ENCODE measurements at places on chromosomes 5 and 9. TPM values are rescaled to one million over a fixed set of nuclear protein-coding genes. Genes with fewer than 3 reads are reported as not detected.

- H3K4me1 ChIP-seq = no peaks in the 10 kb centered on the region
- H3K27me3 ChIP-seq = no peaks in the 10 kb centered on the region
- no peak for DNase-seq
- H3K36me3 ChIP-seq = no peaks in the 10 kb centered on the region
- no peak overlapping the region for H3K4me3 ChIP-seq
- no peak overlapping the region for H3K27ac ChIP-seq
Observed at GRCh38 chr9:70747261-70747718, 332.8 kb upstream of the KLF9 start.

DNA sequence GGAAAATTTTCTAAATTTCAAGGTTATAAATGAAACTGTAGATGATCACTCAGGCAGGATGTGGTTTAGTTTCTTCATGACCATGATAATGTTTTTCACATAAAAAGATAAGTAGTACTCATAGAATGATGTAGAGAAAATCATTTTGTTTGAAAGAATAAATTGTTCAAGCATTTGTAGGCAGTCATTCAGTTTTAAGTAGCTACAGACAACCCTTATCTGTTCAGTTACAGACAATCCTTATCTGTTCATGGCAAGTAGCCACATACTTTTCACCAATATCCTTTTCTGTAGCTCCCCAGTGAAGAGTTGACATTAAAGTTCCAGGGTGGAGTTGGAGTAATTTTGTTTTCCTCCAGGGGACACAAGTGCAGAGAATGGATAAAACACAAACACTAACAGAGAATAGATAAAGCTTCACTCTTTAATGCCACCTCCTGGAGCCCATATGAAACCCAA is 278.1 kb upstream of the TNC start:
- no peak overlapping the region for H3K4me3 ChIP-seq
- H3K27me3 ChIP-seq = no peaks in the 10 kb centered on the region
- no peaks in the 10 kb centered on the region for H3K4me1 ChIP-seq

DNA sequence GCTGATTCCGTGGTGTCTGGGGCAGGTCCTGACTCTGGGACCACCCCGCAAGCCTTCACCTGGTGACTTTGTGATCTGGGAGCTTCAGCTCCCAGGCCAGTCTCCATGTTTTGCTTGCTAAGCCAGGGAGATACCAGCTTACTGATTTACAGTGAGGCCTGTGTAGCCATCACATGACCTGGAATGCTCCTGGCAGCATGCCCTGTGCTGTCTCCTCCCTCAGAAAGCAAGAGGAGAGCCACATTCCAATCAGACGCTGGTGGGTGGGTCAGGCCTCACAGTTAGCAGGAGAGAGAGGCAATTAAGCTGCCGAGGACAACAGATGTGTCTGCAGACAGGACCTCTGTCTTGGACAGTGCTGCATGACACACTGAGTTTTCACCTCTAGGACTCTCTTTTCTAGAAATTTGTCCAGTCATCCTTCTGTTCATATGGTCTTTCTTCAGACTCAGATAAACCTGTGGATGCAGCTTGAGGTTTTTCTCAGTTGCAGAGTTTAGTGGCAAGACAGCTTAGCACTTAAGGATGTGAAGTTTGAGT is 24.4 kb upstream of the GRPEL2 start:
- DNase-seq = peak; percentile 96
- H3K4me3 ChIP-seq = no peak overlapping the region
- H3K27ac ChIP-seq = peak overlapping the region; percentile 68
- H3K4me1 ChIP-seq = peaks cover 10% of the 10 kb centered on the region

- DNase-seq = no peak
- no peaks in the 10 kb centered on the region for H3K36me3 ChIP-seq
- H3K27ac ChIP-seq = peak overlapping the region; percentile 34
- H3K27me3 ChIP-seq = no peaks in the 10 kb centered on the region
- no peak overlapping the region for H3K4me3 ChIP-seq
- peaks cover 27% of the 10 kb centered on the region for H3K4me1 ChIP-seq
Observed at GRCh38 chr9:72473474-72474261, 47.7 kb upstream of the TMC1 start.

- no peak overlapping the region for H3K27ac ChIP-seq
- H3K4me1 ChIP-seq = peaks cover 15% of the 10 kb centered on the region
- no peak for DNase-seq
- H3K4me3 ChIP-seq = no peak overlapping the region
Observed at GRCh38 chr5:57834829-57835608, 352.4 kb upstream of the ACTBL2 start.

GRCh38 chr5:74576941-74577456 is 63.5 kb downstream of the ENC1 start:
- H3K4me3 ChIP-seq = no peak overlapping the region
- peak overlapping the region; percentile 47 for H3K27ac ChIP-seq
- no peaks in the 10 kb centered on the region for H3K36me3 ChIP-seq
- H3K27me3 ChIP-seq = no peaks in the 10 kb centered on the region
- DNase-seq = no peak

DNA sequence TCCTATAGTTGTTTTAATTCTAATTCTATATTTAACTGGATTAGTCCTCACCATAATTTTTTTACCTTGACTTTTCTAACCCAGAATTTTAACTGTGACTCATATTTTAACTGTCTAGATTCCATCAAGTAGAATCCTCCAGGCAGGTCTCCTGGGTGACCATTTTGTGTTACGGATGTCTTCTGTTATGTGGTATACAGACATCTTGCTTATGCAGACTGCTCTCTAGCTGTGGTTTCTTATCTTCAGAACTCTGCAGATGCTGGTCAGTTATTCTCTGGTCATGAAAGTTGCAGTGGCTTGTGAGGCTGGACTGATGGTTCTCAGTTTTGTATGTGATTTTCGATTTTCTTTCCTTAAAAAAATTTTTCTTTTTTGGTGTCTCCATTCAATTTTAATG is 139.4 kb downstream of the ATG10 start:
- no peaks in the 10 kb centered on the region for H3K27me3 ChIP-seq
- H3K4me3 ChIP-seq = no peak overlapping the region
- H3K36me3 ChIP-seq = no peaks in the 10 kb centered on the region

GRCh38 chr5:111227226-111227782 is 3.1 kb downstream of the CAMK4 start:
- peaks cover 10% of the 10 kb centered on the region for H3K27me3 ChIP-seq
- no peak overlapping the region for H3K4me3 ChIP-seq
- no peak overlapping the region for H3K27ac ChIP-seq
- DNase-seq = no peak

DNA sequence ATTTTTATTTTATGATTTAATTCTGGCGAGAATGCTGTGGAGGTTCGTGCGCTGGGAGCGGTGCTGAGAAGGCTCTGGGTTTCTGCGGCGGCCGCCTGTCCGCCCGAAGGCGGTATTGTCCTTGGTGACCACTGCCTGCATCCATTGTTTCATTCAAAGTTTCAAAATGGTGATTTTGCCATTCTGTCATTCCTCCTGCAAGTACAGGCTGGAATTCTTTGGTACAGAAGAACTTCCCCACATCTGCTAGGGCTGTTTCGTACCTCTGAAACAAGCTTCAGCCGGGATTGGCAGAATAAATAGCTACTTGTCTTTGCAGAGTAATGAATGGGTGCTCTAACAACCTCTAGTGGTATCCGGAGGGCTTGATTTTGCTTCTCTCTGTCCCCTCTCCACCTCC is 112.6 kb upstream of the CACNA1B start:
- no peaks in the 10 kb centered on the region for H3K4me1 ChIP-seq
- no peaks in the 10 kb centered on the region for H3K27me3 ChIP-seq
- no peak overlapping the region for H3K4me3 ChIP-seq
- H3K27ac ChIP-seq = no peak overlapping the region

- H3K4me3 ChIP-seq = no peak overlapping the region
- no peaks in the 10 kb centered on the region for H3K4me1 ChIP-seq
Observed at GRCh38 chr5:10838038-10838437, 77.0 kb upstream of the DAP start.

DNA sequence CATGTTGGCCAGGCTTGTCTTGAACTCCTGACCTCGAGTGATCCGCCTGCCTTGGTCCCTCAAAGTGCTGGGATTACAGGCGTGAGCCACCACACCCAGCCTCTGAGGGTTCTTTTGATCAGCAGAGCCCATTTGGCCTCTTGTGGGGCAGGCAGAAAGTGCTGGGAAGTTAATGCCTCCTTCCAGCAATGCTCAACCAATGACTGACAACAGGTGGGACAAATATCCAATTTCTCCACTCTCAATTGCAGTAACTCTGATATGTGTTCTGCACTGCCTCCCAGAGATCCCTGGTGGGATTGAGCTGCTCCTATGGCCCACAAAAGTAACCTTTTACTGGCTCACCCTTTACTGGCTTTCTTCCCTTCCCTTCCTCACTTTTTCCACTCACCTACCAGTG is 79.9 kb upstream of the APC start:
- H3K27ac ChIP-seq = no peak overlapping the region
- no peak for DNase-seq
- no peaks in the 10 kb centered on the region for H3K27me3 ChIP-seq
- H3K36me3 ChIP-seq = no peaks in the 10 kb centered on the region
- H3K4me3 ChIP-seq = no peak overlapping the region
- H3K4me1 ChIP-seq = no peaks in the 10 kb centered on the region

DNA sequence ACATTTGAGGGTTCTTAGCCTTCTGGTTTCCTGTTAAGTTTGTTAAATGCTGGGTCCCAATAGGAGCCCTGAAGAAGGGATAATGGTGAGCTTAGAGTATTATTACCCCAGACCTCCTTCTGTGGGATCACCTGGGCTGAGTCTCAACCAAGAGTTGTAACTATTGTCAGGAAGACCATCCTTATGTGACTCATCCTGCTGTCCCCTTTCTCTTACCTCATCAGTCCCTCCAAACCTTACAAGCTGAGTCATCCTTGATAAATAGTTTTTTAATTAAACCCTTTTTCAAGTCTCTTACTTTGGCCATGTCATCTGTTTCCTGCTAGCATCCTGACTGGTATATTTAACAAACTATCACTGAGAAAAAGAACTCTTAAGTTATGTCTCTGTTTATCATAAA is 502.8 kb downstream of the LRRC70 start:
- no peaks in the 10 kb centered on the region for H3K4me1 ChIP-seq
- no peak overlapping the region for H3K4me3 ChIP-seq
- no peak for DNase-seq
- no peak overlapping the region for H3K27ac ChIP-seq
- H3K36me3 ChIP-seq = no peaks in the 10 kb centered on the region

GRCh38 chr5:1008451-1009358 is at the start of gene NKD2:
TSS of gene NKD2 (plus strand) at chr5:1008802. CDS start at chr5:1009058, 256 bp downstream.
- H3K36me3 ChIP-seq = no peaks in the 10 kb centered on the region
- no peak within 1 kb of the TSS for H3K27ac ChIP-seq
- peak; percentile 36 for DNase-seq
- H3K4me3 ChIP-seq = peak within 1 kb of the TSS; percentile 62

GRCh38 chr5:157858527-157859226 is at the start of gene CLINT1:
TSS of gene CLINT1 (minus strand) at chr5:157859145. CDS start at chr5:157858970, 175 bp downstream.
- H3K27me3 ChIP-seq = no peaks in the 10 kb centered on the region
- peak within 1 kb of the TSS; percentile 89 for H3K27ac ChIP-seq
- H3K36me3 ChIP-seq = no peaks in the 10 kb centered on the region
- peaks cover 18% of the 10 kb centered on the region for H3K4me1 ChIP-seq
- peak within 1 kb of the TSS; percentile 84 for H3K4me3 ChIP-seq
- peak; percentile 91 for DNase-seq

DNA sequence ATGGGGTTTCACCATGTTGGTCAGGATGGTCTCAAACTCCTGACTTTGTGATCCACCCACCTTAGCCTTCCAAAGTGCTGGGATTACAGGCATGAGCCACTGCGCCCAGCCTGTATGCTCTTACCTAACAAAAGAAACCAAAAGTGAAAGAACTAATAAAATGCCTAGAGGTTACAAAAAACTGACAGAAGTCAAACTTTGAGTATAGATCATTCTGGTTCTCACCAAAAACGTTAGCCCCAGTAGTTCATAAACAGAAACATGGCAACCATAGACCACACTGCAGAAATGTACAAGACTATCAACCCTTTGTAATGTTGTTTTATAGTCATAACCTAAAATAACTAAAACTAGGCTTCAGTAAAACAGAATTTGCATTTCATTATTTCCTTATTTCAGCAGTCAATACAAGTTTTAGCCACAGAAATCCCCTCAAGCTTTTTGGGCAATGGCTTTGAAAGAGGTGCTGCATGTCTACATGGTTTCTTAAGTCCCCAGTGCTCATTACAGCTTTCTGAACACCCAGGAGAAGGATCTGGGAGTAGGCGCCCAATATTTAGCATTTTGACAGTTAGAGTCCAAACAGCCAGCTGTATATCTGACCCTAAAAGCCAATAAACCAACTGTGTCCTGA is 72.5 kb downstream of the EPB41L4A start:
- H3K4me1 ChIP-seq = no peaks in the 10 kb centered on the region
- H3K27ac ChIP-seq = no peak overlapping the region
- no peak for DNase-seq

- no peaks in the 10 kb centered on the region for H3K27me3 ChIP-seq
- H3K36me3 ChIP-seq = no peaks in the 10 kb centered on the region
- DNase-seq = no peak
- H3K4me3 ChIP-seq = no peak overlapping the region
Observed at GRCh38 chr5:163342306-163342705, 95.1 kb upstream of the CCNG1 start.

Gene CENPK
- 0.28 TPM for total RNA-seq

All from pancreas (tissue), 10 donors.